ENCODE measurements at places on chromosomes 2 and 18.

- DNase-seq, result no peak
These were observed 562.9 kb downstream of the ARHGAP15 start for GRCh38 chr2:143692162-143692561.

DNA sequence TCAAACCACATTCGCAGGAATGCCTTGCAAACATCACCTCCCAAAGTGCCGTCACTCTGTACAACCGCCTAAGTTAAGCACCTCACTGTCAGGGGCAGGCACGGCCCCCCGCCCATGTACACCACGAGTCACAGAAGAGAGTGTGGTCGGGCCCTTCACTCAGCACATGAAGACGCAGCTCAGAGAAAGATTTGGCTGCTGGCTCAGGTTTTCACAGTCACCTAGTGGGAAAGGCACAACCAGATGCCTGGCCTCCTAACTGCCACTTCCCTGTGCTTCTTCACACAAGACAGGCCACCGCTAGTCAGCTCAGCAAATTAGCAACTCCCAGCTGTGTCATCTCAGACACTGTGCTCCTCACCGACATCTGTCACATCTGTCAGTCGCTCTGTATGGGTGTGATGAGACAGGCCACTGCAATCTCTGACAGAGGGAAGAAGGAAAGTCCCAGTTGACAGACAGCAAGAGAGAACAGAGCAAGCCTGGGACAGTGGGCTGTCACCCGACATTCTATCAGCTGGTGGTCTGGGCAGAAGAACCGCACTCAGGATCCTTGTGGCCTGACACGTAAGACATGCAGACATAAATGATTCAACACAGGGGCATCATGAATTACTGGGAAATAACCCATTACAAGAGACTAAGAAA is 60.8 kb downstream of the CRACDL start:
- DNase-seq, result no peak

GRCh38 chr2:201402651-201403562 is 45.8 kb upstream of the FLACC1 start:
- DNase-seq, result no peak

DNA sequence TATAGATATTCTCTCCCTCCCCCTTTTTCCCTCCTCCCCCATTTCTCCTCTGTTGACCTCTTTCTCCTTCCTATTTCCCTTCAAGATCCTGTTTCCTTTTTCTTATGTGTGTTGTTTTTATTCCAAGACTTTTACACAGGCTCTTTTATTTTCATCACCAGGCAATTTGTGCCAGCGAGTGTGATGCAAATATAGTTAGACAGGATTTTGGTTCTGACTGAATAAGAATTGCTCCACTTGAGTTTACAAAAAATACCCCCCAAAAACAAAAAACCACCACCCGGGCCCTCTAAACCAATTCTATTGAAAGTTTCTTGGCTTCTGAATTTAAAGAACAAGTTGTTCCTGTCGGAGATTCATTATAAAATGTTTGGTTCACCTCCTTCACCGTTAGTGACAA is 50.9 kb upstream of the MAPK4 start:
- no peak for DNase-seq

DNA sequence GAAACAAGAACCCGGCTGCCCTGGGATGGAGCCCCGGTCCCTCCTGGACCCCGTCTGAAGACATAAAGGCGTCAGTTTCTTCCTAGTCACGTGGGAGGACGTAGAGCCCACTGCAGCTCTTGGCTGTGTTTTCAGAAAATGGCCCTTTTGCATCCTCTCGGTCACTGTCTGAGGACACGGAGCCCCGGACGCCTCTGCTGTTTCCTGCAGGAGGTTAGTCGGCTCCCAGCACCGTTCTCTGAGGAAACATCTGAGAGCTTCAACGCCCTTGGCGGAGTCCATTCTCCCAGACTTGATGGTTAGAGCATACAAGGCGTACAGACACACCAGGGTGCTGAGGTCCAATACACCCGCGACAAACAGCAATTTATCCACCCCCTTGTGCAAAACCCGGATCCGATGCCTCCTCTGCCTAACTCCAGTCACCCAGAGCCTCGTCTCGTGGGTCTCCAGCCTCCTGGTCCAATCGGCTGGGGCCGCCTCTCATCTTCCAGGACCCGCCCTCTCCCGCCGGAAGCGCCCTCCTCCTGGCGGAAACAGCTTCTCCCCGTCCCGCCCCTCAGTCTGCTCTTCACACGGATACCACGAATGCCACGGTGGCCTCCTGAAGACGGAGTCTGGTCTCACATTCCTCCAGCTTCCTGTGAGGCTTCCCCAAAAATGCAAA is 119.4 kb downstream of the TMEM18 start:
- DNase-seq, result no peak

DNA sequence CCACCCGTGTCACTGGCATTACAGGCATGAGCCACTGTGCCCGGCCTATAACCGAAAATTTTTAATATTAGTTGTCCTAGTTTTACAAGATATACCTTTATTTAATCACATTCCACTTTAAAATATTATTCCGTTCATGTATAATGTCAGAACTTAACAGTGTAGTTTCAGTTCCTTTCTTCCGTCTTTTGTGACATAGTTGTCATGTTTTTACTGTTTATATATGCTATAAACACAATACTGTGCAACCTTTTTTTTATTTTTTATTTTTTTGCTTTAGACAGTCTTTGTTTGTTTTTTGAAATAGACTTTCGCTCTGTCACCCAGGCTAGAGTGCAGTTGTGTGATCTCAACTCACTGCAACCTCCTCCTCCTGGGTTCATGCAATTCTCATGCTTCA is 129.5 kb upstream of the TTC27 start:
- no peak for DNase-seq

DNA sequence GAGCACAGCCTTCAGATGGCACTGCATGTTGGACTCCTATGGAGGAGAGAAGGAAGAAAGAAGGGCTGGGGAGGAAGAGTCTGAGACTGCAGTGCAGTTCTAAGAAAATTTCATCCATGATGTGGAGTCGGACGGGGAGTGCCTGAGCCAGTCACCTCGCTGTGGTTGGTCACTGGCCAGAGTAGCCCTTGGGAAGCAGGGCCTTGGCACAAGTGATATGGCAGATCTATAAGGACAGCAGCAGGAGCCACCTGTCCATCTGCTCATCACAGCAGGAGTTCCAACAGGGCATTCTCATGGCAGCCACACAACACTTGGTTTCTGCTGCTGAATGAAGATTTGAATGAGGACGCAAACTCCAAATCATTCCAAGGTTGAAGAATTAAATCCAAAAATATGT is 314.8 kb downstream of the CYP26B1 start:
- DNase-seq, result no peak

DNA sequence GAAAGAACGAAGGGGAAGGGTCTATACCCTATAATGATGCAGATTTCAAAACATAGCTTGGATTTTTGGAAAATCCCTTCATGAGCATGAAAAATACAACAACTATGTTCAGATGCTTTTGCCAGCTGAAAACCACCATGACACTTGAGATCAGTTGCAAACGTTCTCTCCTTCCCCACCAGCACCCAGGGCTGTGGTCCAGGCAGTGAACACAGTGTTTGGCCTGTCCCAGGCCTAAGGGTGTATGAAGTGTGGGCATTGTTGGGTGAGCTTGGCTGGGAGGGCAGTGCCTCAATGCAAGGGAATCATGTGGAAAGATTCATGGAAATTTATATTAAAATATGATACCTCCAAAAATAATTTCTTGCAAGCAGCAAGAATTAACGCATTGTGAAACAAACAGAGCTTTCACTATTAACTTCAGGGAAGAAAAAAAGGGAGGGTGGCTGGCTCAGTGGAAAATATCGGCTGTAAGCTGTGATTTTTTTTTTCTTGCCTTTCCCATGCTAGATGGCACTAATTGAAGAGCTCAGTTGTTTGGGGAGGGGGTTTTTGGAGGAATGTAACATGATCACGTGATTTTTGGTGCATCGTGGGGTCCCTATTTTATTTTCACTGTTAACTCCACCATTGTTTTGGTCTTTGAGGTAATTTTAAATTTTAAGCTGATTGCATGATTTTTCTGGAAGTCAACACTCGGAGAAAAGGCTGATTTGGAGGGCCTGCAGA is 52.0 kb downstream of the CDC42EP3 start:
- no peak for DNase-seq

DNA sequence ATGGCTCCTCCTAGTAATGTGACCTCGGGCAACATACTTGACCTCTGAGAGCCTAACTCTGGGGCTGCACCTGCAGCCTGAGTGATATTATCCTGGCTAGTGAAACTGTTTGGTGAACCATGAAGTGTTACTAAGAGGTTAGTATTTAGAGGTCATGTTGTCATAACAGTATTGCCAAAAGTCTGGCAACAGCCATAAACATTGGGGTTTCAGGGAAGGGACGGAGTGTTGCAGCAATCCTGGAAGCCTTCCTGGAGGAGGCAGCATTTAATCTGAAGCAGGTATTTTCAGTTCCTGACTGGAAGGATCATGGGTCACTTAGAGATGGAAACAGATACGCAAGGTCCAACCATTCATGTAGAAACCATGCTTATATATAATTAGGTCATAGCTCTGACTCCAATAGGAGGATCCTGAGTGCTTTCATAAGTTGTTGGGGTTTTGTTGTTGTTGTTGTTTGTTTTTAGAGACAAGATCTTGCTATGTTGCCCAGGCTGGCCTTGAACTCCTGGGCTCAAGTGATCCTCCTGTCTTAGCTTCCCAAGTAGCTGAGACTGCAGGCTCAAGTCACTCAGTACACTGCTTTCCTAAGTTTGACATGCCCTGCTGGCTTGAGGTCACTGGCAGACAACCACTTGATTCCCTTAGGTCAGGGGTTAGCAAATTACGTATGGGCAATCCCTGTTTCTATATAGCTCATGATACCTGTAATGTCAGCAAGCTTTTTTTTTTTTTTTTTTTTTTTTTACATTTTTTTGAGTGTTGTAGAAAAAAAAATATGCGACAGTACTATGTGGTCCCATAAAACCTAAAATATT is 21.5 kb downstream of the GPR39 start:
- DNase-seq, result no peak

DNA sequence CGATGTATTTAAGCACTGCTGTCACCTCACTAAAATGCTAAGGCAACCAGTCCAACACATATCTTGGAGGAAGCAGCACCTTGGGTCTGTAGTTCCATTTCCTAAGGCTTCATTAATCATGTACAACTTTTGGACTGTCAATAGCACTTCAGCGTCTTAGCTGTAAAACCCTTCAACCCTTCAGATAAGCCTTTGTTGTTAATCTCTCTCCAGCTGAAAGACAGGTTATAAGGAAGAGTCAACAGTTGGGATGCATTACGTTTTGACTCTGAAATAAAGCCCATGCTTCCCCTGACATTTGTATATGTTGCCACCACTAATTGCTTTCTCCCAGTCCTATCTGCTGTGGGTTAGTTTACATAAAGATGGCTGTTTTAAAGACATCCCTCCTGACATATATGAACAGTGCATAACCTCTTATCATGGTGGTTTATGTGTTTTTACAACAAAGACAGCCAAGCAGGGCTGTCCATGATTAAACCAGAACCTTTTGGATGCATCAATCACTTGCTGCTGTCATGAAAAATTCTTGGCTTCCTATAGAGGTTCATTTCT is 81.5 kb downstream of the EPHA4 start:
- no peak for DNase-seq

GRCh38 chr18:68429841-68430240 is 285.1 kb downstream of the TMX3 start:
- no peak for DNase-seq

DNA sequence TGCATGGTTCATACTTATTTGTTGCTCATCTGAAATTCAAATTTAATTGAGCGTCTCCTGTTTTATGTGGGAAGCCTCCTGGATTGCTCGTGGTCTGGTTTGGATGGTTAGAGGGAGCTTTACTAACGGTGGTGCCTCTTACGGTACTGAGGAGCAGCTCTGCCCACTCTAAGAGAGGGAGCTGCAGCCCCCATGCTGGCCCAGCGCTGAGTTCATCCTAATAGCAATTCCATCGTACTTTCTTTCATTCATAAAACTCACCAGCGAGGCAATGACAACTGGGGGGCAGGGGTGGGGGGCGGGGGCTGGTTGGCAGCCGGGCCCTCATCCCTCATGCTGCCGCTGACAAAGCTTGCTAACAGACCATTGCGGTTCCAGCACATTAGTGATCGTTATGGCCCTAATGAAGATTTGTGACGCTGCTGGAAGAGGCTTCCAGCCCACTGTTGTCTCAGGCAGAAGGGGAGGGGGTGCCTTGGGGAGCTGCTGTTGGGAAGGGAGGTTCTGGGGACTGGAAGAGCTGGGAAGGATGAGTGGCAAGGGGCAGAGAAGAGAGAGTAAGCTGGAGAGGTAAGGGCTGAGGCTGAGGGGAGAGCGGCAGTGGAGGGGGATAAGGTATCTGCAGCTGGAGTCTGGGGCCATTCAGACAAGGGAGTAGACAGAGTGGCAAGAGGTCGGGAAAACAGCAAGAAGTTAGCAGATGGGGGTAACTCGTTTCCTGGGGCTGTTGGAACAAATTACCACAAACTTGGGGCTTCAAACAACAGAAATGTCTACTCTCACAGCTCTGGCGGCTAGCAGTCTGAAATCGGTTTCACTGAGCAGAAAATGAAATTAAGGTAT is 238.1 kb downstream of the LPIN1 start:
- DNase-seq, result no peak

DNA sequence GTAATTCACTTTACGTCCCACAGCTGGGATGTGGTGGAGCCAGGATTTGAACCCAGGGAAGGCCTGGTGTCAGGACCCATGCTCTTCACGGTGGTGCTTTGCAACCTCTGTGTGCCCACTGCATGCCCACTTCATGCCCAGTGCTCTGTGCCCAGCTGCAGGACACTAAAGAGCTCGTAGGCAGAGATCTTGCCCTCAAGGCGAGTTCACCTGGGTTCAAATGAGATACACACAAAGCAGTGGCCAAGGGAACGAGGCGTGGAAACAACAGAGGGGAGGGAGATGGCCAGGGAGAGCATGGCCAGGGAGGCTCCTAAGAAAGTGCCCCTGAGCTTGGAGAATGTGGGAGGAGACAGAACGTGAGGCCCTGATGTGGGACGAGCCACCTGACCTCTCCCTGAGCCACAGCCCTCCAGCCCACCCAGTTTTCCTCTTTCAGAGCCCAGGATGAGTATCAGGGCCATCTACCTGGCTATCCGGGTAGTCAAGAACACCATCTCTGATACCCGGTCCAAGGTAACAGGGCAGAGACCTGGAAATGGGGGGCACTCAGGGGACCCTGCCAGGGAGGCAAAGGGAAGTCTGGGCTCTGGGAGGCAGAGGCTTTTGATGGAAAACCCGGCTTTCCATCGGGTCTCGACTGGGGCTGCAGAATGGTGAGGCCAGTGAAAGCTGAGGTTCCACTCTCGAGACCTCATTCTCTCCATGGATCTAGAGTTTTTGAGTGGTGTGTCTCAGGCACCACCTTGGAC is 20.4 kb downstream of the MROH2A start:
- DNase-seq, result peak; percentile 62

DNA sequence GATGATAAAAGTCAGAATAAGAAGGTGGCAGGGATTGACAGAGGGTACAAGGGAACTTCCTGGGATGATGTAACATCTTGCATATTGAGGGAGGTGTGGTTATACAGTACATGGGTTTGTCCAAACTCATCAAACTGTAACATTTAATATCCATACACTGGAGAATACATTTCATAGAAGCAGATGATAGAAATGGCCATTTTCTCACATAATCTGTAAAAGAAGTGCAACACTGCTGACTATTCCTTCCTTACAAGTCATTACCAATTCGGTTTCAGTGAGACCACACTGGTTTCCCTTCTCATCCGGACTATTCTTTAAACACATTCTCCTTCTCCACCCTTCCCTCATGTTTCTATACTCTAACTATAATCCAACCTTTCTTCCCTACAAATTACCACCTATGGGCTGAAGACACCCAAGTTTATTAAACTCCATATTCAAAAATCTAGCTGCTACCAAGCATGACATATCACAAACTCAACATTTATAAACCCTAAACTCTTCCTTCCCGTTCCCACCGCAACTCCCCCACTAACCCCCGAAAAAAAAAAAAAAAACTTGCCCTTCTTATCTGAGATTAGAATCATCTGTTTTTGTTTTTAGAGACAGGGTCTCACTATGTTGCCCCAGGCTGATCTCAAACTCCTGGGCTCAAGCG is 1.6 kb downstream of the COX7A2L start:
- DNase-seq, result no peak
